ENCODE measurements at places on chromosomes 7 and 10.
A peak's percentile ranks its signal among the peaks of the same experiment; 100 is the strongest.

DNA sequence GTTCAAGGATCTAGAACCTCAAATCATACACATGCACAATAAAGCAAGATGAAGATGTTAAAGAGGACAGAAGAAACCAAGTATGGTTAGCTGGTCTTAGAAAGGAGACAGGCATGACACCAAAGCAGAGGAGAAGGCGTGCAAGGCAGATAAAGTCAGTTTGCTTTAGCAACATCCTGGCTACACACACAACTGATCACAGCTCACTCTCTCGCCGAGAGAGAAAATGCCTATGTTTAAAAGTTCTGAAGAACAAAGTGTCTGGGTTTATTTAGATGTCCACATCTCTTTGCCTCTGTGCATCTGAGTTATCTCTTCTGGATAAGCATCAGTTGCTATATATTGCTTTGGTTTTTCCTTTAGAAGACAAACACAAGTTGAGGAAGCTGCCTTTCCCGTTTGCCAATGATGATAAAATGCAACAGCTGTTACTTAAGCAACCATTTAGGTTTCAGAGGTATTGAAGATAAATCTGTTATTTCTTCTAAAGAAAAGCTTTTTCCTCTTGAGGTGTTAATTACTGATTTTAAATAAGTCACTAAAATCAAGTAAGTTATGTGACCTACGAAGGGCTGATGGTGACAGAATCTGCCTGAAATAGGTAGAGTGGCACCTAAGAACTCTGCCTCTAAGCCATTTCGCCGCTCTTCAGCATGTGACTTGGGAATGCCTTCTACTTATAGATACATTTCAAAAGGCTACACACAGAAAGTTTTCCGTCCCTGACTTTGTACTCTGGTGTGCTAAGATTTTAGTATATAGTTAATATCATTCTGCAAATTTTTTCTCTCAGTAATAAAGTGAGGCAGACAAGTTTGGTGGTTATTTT is 146.2 kb upstream of the ASAH2 start:
- no peak for DNase-seq

DNA sequence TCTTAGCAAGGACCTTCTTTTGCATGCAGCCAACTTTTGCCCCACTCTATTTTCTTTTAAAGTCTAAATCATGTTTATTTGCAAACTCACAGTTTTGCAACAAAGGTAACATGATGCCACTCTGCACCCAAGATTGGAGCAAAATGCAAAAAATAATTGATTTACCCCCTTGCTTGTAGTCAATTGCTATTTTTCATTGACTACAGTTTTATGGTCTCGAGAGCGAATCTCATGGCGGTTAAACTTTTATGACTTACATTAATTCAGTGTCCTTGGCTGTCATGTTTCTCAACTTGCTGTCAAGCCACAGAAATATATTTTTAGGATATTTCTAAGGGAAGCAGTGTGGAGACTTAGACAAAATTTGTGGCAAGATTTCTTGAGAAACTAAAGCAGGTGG is 110.0 kb upstream of the JCAD start:
- no peak for DNase-seq

- DNase-seq = peak; percentile 23
These were observed 666 bp upstream of the MAP3K8 start for GRCh38 chr10:30433306-30433729.

DNA sequence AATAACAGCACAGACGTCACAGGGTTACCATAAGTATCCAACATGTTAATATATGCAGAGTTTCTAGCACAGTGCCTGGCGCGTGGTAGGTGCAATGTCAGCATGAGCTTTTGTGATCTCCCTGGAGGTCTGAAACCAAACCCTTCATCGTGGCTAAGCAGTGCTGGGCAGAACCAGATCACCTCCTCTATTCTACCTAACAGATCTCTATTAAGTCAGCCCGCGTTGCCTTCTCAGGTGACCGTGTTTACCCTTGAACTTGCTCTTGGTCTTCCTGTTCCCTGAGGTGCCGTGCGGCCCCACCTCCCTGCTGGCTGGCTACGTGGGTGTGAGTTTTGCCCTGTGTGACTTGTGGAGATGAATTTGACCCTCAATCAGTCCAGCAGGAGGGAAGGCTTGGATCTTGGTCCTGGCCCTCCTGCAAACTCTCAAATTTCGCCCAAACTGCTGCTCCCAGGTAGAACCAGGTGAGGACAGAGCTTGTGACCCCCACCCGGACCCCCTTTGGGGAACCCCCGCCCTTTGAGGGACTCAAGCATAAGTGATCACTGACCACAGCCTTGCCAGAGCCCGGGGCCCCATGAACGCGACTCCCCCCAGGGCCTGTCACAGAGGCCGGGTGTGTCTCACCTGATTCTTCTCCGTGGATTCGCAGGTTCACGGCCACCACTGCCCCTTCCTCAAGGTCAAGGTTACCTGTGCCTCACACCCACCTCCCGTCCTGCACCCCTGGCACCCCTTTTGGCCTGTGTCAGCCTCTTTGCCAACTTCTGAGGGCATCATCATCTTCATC is 54.2 kb downstream of the ELFN1 start:
- DNase-seq = no peak

DNA sequence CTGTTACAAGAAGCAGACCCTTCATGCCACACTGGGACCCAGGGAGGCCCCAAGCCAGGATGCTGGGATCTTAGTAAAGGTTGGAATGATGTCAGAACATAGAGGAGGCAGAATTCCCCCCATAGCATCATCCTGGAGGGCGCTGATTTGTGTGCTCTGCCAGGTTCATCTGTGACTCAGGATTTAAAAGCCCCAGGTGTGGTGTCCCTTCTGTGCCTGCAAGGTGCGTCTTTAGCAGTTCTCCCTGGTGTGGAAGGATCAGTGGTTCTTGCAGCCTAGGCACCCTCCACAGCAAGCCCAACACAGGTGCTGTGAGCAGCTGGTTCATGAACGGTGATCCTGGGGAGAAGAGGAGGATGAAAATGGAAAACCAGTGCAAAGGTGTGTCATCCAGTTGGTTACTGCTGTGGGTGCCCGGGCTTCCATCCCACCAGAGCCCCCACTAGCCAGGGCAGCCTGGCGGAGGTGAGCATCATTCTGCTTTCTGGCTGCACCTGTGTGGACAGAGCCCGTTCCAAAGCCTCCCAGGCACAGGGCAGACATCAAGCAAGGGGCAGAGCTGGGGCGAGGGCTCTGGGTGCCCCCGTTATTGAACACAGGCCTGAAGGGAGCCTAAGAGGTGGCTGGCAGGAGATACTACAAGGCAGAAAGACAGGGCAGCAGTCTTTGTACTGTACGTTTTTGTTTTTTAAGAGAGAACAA is 49.5 kb downstream of the IKZF1 start:
- no peak for DNase-seq

DNA sequence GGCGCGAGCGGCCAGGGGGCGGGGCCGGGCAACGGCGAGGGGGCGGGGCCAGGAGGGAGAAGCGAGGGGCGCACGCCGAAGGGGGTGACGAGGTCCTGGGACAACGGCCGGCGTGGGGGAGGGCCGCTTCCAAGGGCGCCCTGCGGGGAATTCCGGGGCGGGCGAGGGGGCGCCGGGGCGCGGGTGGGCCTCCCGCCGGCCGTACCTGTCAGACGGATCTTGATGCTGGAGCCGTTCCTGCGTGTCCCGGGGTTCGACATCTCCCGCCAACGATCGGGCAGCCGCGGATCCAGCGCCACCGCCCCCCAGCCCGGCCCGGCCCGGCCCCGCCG is 421 bp downstream of the SMURF1 start:
- DNase-seq = no peak

GRCh38 chr10:20688797-20689544 is 208.1 kb downstream of the NEBL start:
- no peak for DNase-seq

- no peak for DNase-seq
These were observed 63.1 kb downstream of the BLNK start for GRCh38 chr10:96208271-96208670.

- no peak for DNase-seq
These were observed 241.6 kb upstream of the TCF7L2 start for GRCh38 chr10:112708461-112708860.

DNA sequence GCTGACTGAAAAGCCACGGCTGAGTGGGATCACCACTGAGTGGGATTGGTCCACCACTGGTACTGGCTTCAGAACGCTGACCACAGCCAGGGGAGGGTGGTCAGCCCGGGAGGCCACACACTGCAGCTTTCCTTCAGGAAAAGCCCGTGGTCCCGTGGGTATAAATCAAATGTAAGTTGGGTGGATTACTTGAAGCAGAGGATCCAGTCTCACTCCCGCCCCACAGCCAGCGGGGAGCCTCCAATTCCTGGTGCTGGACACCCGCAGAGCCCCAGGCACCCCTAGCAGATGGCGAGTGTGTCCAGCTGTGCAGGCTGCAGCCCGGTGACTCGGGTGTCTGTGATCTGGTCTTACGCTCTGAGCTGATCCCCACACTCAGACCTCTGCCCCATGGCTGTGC is 231.1 kb upstream of the ZNF32 start:
- no peak for DNase-seq

GRCh38 chr10:52308251-52309031 is 5.6 kb upstream of the DKK1 start:
- DNase-seq = no peak

- DNase-seq = no peak
These were observed 13.2 kb upstream of the TRA2A start for GRCh38 chr7:23544913-23545354.

- DNase-seq = no peak
These were observed 25.4 kb upstream of the ZNF107 start for GRCh38 chr7:64640504-64640903.

Data from stimulated activated CD4-positive, alpha-beta T cell treated with anti-CD3 and anti-CD28 coated beads, Interleukin-1b, Interleukin-23, amount 100 ng/mL, for 4 hours (primary cell).